ENCODE measurements at places on chromosomes 2 and 18.

- no peak for DNase-seq
Observed at GRCh38 chr18:22546905-22547570, 129.3 kb upstream of the CTAGE1 start.

GRCh38 chr18:7319161-7319560 is 88.3 kb downstream of the LRRC30 start:
- no peak for DNase-seq

DNA sequence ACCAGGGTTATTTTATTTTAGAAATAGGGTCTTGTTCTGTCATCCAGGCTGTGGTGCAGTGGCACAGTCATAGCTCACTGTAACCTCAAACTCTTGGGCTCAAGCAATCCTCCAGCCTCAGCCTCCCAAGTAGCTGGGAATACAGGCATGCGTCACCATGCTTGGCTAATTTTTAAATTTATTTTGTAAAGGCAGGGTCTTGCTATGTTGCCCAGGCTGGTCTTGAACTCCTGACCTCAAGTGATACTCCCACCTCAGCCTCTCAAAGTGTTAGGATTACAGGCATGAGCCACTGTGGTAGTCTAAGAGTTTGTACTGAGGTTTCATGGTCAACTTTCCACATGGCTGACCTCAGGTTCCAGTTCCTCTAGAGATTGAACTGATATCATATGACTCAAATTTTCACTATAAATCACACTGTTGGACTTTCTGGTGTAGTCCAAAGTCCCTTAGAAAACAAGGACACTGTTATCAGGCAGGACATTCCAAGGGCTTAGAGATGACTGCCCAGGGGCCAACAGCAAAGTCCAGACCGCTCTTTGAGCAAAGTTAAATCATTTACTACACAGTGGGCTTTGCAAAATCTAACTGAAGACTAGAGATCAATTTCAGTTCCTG is 82.0 kb upstream of the MEX3C start:
- no peak for DNase-seq

GRCh38 chr2:26840937-26841610 is 6.9 kb upstream of the DPYSL5 start:
- no peak for DNase-seq

- no peak for DNase-seq
Observed at GRCh38 chr2:109194620-109194937, 65.6 kb downstream of the SH3RF3 start.

DNA sequence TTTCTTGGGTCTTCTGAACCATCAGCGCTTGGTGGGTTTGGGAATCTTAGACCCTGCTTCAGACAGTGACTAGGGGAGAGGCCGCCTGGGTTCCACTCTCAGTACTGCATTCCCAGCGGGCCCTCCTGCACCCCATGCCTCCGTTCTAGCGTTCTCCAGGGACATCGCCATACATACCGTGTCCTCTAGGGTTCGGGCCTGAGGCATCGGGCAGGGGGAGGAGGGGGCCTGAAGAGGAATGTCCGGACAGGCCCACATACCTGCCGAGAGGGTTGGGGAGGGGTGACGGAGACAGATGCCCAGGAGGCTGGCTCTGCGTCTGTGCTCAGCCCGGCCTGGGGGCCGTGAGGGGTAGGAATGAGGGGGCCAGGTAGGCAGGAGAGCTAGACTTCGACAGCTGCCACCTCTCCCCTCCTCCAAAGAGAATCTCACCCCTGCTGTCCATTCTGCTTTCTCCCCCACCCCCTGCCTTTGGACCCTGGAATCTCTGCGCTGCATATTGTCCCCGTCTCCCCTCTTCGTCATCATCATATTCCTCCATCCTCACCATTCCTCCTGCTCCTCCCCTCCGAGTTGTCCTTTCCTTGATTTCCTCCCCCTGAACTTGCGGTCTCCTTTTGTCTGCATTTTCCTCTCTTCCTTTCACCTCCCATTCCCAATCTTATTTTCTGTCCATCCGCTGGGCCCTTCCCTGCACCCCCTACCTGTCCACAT is 7.8 kb upstream of the WNT10A start:
- no peak for DNase-seq

DNA sequence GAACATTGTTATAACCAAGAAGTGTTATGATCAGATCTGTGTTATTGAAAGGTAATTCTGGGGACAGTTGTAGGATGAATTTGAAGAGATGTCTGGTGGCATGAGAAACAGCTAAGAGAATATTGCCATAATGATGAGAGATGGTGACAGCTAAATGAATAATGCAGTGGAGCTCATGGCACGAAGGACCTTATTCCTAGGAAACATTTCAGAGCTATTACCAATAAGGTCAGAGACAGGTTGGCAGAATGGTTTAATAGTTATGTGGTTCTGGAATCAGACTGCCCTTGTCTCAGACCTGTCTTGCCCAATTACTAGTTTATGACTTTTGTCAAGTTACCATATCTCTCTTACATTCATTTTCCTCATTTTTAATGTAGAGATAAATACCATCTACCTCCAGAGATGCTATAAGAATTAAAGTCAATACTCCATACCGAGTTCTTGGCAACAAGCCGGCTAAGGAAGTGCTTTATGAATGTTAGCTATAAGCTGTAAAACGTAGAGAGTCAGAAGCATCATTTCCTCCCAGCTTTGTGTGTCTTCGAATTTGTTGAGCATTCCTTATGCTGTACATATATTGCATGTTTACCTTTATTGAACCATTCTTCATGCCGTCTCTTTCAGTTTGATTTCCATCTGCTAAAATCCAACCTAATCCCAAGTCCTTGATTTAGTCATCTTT is 73.6 kb upstream of the COL5A2 start:
- DNase-seq, result peak; percentile 12

DNA sequence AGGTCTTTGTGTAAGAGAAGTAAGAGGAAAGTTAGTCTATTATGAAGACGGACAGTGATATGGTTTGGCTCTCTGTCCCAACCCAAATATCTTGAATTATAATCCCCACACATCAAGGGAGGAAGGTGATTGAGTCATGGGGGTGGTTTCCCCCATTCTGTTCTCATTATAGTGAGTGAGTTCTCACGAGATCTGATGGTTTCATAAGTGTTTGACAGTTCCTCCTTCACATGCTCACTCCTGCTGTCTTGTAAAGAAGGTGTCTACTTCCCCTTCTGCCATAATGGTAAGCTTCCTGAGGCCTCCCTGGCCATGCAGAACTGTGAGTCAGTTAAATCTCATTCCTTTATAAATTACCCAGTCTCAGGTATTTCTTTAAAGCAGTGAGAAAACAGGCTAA is 67.6 kb downstream of the NEURL3 start:
- no peak for DNase-seq

- no peak for DNase-seq
Observed at GRCh38 chr2:73255007-73255644, 21.0 kb downstream of the CCT7 start.

- no peak for DNase-seq
Observed at GRCh38 chr2:20487392-20488174, 40.7 kb downstream of the RHOB start.

- peak; percentile 90 for DNase-seq
Observed at GRCh38 chr2:19409046-19409445, 50.6 kb upstream of the OSR1 start.
